ENCODE measurements at places on chromosomes 2 and 18. TPM values are rescaled to one million over a fixed set of nuclear protein-coding genes. Genes with fewer than 3 reads are reported as not detected.

DNA sequence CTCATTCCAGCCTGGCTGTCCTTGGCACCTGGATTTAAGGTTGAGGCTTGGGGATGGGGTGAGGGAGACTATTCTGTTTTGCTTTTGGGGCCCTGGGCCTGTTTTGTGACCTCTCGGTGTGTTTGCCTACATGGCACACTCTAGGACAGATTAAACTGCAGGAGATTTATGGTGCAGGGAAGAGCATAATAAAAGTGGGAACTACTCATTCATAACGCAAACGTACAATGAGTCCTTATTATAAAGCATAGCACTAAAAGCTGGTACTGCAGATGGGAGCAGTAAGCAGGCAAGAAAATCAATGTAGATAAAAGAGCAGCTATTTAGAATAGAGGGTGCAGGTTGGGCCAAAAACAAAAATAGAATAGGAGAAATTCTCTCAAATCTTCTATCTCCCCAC lies 238.4 kb downstream of the ACTR3 start:
- no peak for DNase-seq

- no peak for DNase-seq
Observed at GRCh38 chr2:192148241-192148619, 46.5 kb downstream of the TMEFF2 start.

DNA sequence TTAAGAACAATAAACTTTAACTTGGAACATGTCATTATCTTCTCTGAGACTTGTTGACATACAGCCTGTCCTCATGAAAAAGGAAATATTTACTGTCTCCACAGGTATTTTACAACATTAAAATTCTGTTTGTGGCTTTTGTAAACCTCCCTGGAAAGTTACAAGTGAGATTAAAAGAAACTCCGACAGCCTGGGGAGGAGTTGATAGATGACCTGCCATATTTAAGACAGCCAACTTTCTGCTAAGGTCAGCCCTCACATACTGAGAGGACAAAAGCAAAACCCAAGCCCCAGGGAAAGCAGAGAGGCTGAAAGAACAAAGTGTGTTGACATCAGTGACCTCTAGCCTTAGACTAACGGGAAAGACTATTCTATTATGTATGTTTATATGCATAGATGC lies 350.2 kb downstream of the RIT2 start:
- no peak for DNase-seq

GRCh38 chr2:132797556-132797955 lies 127.6 kb upstream of the LYPD1 start:
- no peak for DNase-seq

- no peak for DNase-seq
Observed at GRCh38 chr2:10495311-10495987, 47.3 kb upstream of the ODC1 start.

GRCh38 chr2:69716555-69717120 lies 25.3 kb upstream of the ANXA4 start:
- peak; percentile 13 for DNase-seq

DNA sequence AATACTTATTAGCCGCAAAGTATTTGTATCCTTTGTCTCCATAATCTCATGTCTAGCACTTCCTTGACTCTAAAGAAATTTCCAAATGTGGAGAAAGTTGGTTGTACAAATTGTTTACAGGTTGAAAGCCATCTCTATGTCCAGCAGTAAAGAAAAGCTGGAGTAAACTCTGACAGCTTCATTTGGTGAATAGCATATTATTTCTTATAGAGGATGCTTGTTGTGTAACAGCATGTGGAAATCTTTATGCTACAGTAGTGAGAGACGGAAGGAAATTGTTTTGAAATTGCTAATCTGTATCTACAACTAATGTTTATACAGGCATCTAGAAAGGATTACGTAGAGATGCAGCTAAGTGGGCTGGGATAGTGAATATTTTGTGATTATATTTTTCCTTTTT lies 78.5 kb downstream of the UGGT1 start:
- DNase-seq = no peak

GRCh38 chr2:119426801-119427395 lies 4.8 kb upstream of the TMEM37 start:
- no peak for DNase-seq

GRCh38 chr2:171995586-171995985 lies 4.2 kb upstream of the METAP1D start:
- DNase-seq = no peak

- DNase-seq = no peak
Observed at GRCh38 chr2:99926986-99927385, 215.4 kb downstream of the AFF3 start.

GRCh38 chr18:8726963-8727705 lies 21.8 kb downstream of the MTCL1 start:
- no peak for DNase-seq

DNA sequence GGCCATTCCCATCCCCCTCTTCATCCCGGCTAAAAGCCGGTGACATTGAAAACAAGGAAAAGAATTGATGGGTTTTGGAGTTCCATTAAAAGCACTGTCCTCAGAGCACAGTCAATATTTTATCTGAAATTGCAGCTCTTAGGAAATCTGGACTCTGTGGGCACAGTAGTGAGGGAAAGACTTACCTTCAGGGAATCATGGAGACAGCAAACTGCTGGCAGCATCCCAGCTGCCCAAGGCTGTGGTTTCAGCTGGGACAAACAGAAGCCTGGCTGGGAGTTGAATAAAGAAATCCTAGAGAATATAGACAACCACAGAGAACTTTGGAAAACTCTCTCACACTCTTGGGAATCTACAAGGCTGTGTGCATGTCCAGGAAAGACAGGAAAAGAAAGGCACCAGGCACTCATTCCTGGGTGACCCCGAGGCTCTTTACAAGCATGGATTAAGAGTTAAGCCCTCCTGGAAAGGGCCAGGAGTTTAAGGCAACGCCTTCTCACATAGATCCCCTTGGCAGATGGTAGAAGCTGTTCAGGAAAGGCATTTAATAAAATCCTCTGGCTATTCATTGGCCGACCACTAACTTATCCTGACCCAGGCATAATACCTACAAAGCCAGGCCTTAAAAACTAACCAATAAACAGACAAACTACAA lies 255.1 kb downstream of the MYT1L start:
- no peak for DNase-seq

GRCh38 chr2:215883799-215884198 lies 129.6 kb downstream of the MREG start:
- no peak for DNase-seq

DNA sequence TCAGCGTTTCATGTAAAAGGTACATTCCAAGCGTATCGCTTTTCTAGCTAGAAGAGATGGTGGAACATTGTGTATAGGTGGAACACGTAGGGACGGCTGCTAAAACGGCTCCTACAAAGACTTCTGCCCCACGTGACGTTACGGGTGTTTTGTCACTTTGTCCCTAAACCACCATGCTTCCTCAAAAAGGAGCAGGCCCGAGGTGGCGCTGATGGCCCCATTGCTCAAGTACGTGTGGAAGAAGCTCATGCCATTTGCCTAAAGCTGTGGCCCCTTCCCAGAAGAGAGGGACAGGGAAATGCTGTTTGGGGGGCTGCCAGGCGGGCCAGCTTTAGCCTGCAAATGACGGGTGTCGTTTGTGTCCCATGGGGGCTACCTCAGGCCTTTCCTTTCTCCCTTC lies 72.7 kb downstream of the TMEM247 start:
- no peak for DNase-seq

DNA sequence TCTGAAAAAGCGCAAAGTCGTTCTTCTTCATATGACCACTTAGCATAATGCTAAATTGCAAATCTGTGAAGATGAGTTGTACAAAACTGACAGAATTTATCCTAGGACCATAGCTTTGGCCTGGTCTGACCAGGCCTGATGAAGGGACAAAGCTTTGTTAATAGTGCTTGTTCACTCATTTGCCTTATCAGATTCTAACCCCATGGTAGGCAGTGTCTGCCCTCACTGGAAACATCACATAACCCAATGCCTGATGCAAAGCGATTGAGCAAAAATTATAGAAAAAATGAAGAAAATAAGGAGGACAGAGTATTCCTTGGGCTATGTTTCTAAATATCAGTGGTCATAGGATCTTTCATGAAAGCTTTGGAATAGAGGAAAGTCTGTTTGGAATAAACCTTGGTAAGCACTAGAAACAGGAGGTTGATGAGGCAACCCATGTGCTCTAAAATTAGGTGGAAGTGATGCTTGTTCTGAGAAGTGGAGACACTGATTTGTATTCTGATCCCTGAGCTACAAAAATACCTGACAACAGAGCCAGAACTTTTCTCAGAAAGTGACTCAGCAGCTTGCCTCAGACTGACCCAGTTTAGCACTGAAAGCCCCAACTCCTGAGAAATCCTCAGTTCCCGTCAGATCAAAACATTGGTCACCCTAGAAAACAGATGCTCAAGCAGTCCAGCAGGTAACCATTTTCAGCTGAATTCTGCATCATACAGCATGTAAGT lies 131.4 kb upstream of the MAPRE2 start:
- no peak for DNase-seq

The DLX1 gene
- 21.4 TPM for total RNA-seq

The CCBE1 gene
- 44.6 TPM for total RNA-seq

The TMEM185B gene
- total RNA-seq = 18.6 TPM

The AOX1 gene
- total RNA-seq = 0.94 TPM

The SNED1 gene
- 3.3 TPM for total RNA-seq

The FBLN7 gene
- total RNA-seq = 0.62 TPM

The FSHR gene
- not detected for total RNA-seq

The SCYGR4 gene
- total RNA-seq = not detected

The TCF23 gene
- total RNA-seq = not detected

The HRH4 gene
- not detected for total RNA-seq

The GAD1 gene
- total RNA-seq = 58.2 TPM

The CNGA3 gene
- total RNA-seq = 4.4 TPM

The CRYGC gene
- not detected for total RNA-seq

All from occipital lobe (tissue), 3 donors.